ENCODE measurements at places on chromosomes 2 and 18.

DNA sequence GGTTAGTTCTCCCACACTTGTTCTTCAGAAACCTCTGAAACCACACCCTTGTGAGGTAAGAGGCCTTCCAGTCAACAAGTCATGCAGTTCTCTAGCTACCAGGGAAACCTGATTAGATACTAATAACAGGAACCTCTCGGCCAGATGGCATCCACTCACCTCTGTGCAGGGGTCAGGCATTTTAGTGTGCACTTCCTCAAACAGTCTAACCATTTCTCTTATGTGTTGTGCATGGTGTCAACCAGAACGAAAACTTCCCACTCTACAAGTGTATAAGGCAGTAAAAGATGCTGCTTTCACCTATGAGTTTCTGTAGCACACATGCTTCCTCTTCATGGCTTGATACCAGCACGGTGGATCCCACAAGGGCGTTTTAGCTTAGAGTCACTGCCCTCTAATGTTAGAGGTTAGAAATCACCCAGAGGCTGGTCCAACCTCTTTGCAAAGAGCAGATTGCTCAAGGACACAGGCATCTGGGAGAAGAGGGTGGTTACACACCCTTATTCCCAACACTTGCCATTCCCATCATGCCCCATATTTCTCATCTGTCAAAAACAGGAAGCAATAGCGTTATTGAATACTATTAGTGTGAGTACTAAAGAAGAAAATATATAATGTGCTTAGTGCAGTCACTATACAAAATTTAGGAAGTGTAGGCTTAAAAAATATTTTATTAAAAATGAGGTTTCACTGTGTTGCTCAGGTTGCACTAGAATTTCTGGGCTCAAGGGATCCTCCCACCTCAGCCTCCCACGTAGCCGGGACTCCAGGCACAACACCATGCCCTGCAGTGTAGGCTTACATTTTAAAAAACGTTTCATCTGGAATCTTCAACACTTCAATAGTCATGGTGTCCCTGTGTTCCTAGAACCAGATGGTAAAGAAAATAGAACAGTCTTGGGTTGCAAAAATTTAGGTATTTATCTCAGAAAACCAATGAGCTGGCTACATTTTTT is 34.5 kb upstream of the RAB31 start:
- DNase-seq = no peak

DNA sequence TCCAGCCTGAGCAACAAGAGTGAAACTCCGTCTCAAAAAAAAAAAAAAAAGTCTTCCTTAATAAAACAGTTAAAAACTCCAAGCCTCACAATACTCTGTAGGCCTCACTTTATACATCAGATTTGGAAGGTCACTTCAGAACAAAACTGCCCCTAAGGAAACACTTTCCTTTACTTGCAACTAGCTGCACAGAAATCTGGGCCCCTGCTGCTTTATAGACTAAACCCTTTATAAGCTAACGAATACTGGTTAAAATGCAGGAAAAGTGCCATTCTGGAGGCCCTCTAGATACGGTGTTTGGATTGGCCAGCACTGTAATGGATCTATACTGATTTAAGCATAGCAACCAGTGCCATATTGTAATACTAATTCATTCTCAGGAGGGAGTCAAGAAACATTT is 1.5 kb downstream of the ABHD1 start:
- DNase-seq = no peak

DNA sequence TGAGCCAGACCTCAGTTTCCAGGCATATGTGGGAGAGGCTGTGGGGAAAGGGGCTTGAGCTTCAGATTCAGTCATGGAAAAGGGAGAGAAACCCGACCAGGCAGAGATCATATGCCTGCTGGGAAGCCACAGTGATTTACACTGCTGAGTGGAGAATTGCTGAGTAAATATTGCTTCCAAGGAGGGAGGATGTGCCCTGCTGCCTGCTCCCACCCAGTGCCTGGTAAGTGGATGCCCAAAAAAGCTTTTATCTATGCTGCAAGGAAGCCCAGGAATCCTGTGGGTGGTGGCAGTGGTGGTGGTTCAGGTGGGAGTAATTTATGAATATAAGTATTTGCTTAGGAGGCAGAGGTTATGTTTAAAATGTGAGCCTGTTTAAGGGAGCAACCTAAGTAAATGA is 39.5 kb downstream of the INO80C start:
- DNase-seq = no peak

- DNase-seq = peak; percentile 70
These were observed 6.1 kb downstream of the CTDSP1 start for GRCh38 chr2:218405746-218406208.

GRCh38 chr2:165428926-165429325 is 40.6 kb upstream of the CSRNP3 start:
- no peak for DNase-seq

DNA sequence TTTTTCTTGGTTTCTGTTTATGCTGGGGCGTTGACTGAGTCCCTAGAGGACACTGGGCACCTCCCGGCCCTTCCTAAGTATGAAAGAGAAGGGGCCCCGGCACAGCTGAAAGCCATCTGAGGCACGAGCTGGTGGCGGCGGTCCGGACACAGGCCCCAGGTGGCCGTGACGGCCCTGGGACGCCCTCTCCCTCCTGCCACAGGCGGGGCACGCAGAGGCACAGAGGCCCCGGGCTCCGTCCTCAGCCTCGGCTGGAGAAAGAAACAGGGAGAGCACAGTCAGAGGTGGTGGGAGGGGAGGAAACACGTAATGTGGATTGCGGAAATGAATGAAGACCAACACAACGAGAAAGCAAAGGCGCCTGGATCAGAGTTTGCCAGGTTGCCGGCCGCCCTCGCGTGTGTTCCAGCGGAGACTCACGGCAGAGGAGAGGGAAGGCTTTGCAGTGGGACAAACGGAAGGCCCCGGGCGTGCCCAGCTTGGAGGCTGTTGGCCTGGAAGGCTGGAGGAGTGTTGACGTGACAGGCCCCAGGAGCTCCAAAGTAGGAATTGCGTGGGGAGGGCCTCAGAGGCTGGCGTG is 119.1 kb downstream of the PTGR3 start:
- peak; percentile 41 for DNase-seq
